ENCODE measurements at places on chromosomes 2 and 18.

DNA sequence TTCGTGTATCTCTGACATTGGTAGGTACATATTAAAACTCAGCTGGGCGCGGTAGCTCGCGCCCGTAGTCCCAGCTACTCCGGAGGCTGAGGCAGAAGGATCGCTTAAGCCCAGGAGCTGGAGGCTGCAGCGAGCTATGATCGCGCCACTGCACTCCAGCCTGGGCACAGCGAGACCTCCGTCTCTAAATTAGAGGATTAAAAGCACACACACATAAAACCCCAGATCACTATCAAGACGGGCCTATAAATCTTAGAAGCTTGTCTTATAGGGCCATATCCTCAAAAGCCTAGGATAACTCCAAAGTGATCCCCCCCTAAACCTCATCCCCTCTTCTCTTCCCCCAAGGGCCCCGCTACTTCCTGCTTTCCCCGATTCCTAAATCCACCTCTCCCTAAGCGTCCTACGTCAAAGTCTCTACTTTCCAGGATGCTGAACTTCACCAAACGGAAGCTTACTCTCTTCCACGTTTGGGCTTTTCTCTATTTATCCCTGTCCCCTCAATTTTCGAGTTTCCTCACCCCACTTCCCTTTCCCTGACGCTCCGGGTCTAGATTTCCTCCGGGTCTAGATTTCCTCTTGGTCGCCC is 707 bp downstream of the KRCC1 start:
- no peak for DNase-seq

DNA sequence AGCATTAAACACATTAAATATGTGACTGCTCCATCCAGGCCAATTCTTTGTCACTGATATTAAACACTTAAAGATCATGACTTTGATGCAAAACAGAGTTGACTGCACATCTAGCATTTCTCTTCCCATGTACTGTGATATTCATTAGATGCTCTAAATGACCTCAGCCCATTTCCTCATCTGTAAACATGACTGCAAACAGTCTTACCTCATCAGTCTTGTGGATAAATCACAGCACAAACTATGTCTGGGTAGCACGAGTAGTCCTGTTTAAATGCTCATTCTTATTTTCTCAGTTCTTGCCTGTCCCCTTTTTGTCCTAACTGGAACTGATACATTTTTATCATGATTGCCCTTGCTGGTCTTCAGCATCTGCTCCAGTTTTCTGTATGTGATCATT is 1974.8 kb upstream of the LRRTM1 start:
- no peak for DNase-seq

DNA sequence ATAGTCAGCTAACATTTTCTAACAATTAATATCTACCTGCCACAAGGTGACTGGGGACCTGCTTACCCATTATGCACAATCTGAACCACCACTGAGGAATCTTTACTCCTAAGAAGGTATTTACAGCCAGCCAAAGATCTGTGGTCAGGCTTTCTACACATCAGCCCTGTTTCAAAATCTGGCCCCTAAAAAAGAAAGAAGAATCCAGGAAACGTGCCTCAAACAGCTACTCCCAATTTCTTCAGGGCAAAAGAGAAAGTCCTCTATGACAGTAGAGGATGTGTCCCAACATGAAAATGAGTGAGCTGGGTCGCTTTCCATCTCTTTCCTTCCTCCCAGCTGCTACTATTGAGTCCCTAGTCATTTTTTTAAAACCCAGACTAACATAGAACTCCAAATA is 79.5 kb downstream of the EPB41L3 start:
- DNase-seq: no peak

- peak; percentile 66 for DNase-seq
These were observed 229.1 kb upstream of the RBBP8 start for GRCh38 chr18:22703883-22704585.

DNA sequence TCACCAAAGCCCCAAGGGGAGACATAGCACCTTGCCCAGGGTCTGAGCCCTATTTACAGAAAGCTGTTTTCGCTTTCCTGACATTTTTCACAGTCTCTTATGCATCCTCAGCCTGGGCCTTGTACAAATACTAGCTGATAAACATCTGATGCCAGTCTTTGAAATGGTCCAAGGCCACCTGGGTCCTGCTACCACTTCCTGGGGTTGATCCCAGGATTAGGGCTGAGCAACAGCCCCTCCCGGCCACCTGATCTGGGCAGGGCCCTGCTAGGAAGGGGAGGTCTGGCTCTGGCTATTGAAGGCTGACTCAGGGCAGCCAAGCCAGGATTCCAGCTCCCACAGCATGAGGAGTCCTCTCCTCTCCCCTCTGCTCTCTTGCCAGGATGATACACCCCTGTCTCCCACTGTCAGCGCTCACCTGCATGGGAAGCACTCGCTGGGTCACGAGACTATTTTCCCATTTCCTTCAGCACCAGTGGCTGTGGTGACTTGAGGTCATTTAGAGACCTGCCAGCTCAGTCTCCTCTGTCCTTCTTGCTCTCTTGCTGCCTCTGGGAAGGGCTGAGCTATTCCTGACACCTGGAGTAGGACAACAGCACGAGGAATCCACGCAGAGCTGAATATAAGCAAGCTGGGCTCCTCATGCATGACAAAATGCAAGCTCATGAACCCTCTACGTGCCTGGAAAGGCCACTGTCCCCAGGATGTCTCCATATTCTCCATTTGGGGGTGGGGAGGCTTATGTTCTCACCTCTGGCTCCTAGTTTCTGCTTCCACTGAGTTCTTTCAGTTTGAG is 53.0 kb upstream of the LGALSL start:
- no peak for DNase-seq

DNA sequence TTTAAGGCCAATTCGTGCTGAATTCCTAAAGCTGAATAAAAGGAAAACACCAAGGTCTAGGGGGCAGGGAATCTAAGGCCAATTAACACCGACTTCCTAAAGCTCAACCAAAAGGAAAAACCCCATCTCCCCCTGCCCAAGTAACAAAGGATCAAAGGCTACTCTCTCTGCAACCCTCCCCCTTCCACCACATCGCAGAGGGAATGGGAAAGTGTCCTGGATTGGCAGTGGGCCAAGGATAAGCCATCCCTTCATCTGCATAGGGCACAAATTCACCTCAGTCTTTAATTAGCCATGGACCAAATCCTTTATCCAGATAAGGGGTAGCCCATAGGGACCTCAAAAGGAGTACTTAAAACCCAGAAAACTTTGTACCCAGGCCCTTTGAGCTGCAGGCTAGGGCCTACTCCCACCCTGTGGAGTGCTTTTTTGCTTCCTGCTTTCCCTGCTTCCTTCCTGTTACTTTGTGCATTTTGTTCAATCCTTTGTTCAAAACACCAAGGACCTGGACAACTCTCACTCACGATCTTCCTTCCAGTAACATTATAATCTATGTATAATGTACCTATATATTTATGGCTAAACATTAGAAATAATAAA is 2119.8 kb upstream of the CELF4 start:
- no peak for DNase-seq

DNA sequence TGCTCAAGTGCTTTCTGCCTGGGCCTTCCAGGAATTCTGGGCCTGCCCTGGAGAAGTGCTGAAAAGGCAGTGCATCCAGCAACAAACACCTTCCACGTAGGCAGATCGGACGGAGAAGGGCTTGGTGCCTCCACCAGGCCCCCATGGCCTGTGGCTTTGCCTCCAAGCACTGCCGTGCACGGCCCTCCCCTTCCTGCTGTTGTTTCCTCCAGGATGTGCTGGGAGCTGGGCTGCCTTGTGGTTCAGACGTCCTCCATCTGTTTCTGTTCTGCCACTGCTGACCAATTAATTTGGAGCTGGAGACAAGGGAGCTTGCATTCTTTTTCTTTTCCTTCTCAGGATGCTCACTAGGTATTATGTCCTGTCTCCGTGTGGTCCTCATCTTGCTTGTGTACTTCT is 197.0 kb downstream of the HRH4 start:
- DNase-seq: no peak

- DNase-seq: no peak
These were observed 50.0 kb upstream of the IL1R1 start for GRCh38 chr2:102092535-102092934.

- no peak for DNase-seq
These were observed 18.5 kb upstream of the KYNU start for GRCh38 chr2:142858961-142859360.

- no peak for DNase-seq
These were observed 25.5 kb upstream of the ALMS1 start for GRCh38 chr2:73359915-73360697.

GRCh38 chr2:23169896-23170295 is 215.1 kb upstream of the KLHL29 start:
- DNase-seq: no peak

GRCh38 chr2:17543131-17543660 is 2.7 kb downstream of the VSNL1 start:
- DNase-seq: no peak

DNA sequence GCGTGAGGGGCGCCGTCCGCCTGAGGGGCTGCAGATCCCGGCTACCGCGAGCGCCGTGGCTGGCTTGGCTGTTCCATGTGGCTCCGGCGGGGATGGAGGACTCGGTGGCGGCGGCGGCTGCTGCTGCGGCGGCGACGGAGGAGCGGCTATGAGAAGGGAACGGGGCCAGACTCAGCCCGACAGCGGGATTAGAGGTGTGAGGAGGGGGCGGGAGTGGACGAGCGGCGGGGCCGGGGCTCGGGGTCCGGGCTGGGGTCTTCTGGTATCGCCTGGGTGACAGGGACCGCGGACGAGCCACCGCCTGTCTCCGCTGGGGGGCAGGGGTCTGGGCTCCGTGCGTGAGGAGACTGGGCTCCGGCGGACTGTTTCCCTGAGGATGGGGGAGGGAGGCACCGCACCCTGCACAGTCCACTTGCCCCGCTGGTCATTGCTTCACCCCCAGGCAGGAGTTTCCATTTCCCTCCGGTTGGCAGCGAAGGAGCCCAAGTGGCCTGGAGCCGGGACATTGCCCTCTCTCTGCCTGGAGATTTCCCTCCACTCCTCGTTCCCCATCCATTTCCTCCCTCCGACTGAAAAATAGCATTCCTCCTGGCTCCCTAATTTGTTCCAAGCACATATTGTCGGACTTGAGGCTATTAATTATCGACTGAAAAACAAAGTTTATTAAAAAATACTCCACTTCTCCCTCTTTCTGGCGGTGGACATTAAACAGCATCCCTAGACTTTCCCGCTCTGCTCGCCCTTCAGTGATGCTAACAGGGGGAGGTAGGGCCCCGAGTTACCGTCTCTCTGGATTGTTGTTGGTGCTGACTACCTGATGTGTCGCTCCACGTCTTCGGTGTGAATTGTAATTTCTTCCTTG is 577 bp downstream of the EHBP1 start:
- DNase-seq: no peak

- no peak for DNase-seq
These were observed 144.1 kb upstream of the GLI2 start for GRCh38 chr2:120591572-120591971.

DNA sequence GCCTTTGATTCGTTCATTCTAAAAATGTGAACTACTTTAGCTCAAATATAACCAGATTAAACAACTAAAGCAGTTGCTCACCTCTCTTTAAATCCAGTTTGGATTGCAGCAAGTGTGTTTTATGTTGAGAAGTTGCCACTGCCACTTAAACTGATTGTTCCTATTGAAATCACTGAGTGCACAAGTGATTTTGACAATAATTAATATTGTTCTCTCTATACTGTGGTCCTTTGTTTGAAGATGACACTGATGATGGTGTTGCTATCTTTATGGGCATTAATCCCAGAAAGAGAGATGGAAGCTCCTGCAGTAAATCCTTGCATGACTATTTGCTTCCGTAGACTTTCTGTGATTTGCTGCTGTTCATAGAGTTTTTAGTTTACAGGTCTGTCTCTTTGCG is 251.4 kb upstream of the ZEB2 start:
- DNase-seq: no peak

- no peak for DNase-seq
These were observed 180.3 kb downstream of the TFCP2L1 start for GRCh38 chr2:121104721-121105141.

- DNase-seq: no peak
These were observed 5.3 kb upstream of the NCL start for GRCh38 chr2:231469583-231469950.

GRCh38 chr18:49028091-49028490 is 77.3 kb upstream of the SMAD7 start:
- no peak for DNase-seq

- DNase-seq: no peak
These were observed 268.9 kb downstream of the SP3 start for GRCh38 chr2:173696274-173696673.

DNA sequence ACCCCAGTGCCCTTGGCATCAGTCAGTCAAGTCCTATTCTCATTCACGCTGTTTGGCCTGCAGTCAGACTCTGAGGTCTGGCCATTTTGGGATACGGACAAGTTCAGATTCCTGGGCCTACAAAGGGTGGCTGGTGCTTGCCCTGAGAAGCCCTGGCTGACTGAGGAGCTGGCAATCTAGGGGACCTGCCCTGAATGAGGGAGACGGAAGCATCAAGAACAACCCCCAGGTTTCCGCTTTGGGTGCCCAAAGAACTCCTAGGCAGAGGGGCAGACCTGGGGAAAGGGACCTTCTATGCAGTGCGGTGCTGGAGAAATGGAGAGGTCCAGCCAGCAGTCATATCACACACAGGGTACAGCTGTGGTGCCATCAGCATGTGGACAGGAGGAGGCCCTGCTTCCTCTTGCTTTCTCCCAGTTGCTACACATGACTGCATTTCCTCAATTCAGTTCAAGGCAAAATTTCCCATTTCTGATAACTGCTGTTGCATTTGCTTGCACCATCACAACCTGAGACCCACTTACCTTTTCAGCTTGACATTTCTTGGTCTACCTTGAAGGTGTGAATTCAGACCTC is 70.9 kb upstream of the LGALSL start:
- no peak for DNase-seq

GRCh38 chr18:30234755-30235154 is 807.8 kb downstream of the DSC3 start:
- no peak for DNase-seq

DNA sequence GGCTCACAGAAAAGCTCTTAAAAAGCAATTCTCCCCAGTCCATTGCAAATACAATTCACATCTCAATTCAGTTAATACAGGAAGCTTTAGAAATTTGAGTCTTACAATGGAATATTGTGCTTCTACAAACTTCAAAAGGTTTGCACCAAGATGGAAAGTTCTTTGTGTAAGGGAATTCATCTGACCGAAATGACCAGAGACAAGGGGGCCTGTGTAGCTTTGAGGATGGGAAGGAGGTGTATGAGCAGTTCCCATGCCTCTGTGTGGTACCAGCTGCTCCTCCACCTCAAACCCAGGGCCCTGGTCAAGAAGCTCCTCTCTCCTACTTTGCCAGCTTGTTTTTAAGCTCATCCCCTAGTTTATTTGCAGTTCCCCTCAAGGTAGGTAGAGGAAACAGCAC is 312.8 kb upstream of the PKDCC start:
- no peak for DNase-seq

- peak; percentile 19 for DNase-seq
These were observed 772 bp downstream of the RELCH start for GRCh38 chr18:62187543-62188510.

DNA sequence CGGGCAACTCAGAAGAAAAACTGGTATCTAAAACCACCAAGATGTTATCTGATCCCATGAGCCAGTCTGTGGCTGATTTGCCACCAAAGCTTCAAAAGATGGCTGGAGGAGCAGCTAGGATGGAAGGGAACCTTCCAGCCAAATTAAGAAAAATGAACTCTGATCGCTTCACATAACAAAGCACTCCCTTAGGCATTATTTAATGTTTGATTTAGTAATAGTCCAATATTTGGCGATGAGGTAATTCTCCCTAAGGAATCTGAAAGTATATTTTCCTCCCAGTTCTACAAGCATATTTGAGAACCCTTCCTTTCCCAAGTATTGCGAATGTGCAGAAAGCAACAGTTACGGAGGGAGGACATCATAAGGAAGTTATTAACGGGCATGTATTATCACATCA is 156.6 kb downstream of the KCNJ3 start:
- no peak for DNase-seq
